ENCODE measurements at places on chromosomes 6 and 20.

DNA sequence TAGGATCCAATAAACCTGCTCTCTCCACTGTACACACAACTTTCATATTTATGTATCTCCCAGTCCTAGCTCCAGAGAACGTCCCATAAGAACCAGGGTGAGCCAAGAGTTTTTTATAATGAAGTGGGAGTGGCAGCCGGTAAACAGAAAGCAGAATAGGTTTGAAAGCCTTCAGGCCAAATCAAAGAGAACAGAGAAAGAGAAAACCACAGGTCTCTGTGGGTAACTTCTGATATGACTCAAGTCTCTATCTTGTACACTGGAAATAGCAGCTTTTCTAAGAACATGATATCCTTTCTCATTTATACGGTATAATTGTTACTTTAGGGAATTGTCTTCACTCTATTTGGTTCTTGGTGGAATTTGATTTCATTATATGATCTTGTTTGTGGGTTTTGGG is 273.6 kb downstream of the PACRG start:
- DNase-seq: no peak

DNA sequence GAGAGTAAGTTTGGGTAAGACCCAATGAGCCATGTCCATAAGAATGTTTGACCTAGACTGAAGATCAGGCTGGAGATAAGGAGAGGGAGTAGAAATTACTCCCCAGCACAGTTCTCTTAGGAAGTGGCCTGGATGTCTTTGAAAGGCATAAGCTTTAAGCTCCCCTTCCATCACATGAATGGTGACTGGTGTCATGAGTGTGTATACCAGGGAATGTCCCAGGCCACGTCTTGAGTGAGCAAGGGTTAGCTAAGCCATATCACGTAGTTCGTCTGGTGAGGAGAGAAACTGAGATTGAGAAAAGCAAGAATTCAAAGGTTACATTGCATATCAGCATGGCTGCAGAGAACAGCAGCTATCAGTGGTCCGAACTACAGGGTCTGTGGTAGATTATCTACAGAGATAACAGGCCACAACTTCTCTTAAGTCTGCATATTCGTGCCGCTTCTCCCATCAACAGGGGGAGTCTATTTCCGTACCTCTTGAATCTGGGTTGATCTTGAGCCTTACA is 60.1 kb upstream of the BMP2 start:
- no peak for DNase-seq

DNA sequence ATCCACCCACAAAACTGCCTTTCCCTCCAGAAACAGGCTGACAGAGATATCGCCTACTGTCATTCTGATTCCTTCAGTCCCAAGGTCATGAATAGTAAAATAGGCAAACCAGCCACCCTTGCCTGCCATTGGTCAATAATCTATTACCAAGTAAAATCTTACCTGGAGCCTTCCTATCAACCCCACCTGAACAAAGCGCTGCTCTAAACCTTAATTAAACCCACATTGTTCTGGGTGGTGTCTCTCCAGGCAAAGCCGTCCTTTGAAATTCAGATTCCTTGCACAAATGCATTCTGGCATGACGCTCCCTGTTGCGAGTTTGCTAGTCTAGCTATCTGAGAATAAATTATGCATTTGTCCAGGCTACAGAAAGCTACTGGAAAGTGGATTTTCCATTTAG is 291.6 kb upstream of the ECI2 start:
- no peak for DNase-seq

DNA sequence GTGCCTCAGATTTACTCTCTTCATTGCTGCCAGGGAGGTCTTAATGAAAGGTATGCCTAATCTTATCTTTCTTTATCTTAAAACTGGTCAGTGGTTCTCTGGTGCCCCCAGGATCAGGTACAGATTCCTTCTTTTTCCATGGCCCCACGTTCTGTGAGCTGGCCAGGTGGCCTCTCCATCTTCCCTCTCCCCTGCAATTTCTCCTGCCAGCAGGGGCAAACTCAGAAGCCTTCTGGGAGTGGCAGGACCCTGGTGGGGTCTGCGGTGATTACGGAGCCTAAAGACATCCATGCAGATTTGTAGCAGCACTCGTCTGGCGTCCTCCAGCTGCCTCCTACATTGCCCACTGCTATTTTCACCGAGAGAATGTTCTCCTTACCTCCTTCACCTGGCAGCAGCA is 95.8 kb downstream of the CCDC170 start:
- no peak for DNase-seq

GRCh38 chr6:35343835-35344550 is 1.6 kb downstream of the PPARD start:
- no peak for DNase-seq

DNA sequence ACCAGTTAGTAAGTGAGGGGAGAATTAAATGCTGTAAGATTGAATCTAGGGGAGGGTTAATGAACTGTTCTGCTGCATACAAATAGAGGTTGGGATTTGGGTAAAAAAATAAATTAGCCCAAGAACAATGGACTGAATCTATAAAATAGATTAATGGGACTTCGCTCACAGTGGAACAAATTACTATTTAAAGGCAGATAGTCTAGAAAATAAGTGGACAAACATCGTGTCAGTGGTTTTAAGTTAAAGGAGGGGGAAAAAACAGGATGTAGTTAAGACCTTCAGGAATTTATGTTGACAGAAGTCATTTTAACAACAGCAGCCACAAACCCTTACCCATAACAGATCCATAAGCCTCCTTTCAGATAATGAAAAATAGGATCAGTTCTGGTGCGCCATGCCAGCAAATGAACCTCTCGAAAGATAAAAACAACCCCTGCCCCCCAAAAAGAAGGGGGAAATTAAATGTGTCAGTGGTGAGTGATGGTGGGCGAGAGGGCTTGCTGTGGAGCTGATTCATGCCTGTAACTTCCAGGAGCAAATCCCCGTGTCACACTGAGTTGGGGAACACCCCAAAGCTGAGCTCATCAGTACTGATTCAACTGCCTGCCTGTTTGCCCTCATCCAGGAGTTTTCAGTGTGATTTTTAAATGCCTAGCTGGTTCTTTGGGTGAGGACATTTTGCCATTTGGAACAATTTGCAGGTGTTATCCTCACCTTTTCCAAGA is 86.8 kb downstream of the PPP1R14C start:
- no peak for DNase-seq

DNA sequence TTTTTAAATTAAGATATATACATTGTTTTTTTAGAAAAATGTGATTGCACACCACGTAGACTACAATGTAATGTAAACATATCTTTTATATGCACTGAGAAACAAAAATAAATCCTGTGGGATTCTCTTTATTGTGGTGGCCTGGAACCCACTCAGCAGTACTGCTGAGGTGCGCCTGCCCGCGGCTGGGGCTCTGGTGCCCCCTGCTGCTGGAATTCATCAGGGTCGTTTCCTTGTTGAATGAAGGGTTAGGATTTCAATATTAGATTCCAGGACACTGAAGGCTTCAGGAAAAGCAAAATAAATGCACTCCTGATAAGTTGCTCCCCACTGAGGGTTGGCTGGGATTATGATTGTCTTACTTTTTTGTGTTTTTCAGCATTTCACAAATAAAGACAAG is 175.8 kb upstream of the GGTLC1 start:
- DNase-seq: no peak

- DNase-seq: no peak
Observed at GRCh38 chr6:34837528-34837927, 45.6 kb downstream of the BLTP3A start.

DNA sequence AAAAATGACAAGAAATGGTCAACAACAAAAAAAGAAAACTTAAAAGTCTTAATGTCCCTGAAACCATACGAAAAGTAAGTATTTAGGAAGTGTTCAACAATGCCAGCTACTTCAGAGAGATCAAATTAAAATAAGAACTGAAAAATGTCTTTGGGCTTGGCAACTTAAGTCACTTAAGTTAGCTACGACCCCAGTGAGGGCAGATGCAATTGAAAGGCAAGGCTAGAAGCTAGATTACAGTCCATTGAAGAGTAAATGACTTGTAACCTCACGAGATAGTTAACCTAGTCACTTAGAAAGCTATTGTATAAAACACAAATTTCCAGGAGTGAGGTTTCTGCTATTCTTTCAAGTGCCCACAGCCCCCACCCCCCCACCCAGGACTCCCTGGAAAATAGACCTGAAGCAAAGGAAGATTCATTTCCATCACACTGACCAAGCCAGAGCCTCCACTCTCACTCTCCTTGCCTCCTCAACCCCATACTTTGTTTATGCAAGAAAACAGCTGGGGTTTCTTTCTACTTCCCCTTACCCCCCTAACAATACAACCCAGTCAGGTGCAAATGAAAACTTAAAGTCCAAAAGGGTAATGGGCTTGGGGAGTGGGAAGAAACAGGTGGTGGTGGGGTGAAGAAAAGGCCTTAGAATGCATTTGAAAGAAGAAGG is 14.6 kb downstream of the RTN4IP1 start:
- no peak for DNase-seq

DNA sequence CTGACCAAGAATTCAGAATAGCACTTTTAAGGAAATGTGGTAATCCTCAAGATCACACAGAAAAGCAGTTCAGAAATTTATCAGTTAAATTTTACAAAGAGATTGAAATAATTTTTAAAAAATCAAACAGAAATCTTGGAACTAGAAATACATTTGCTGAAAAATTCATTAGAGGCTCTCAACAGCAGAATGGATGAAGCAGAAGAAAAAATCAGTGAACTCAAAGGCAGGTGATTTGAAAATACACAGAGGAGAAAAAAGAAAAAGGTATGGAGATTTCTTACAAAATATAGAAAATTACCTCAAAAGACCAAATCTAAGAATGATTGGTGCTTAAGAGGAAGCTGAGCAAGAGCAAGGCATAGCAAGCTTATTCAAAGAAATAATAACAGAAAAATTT is 11.5 kb downstream of the NQO2 start:
- no peak for DNase-seq

All from Right ventricle myocardium inferior (tissue), 1 donor.